ENCODE measurements at places on chromosomes 1 and 21. TPM values are rescaled to one million over a fixed set of nuclear protein-coding genes. Genes with fewer than 3 reads are reported as not detected.

C1orf116 gene
- under 0.01 TPM for total RNA-seq

CFHR3 gene
- not detected for total RNA-seq

DNA sequence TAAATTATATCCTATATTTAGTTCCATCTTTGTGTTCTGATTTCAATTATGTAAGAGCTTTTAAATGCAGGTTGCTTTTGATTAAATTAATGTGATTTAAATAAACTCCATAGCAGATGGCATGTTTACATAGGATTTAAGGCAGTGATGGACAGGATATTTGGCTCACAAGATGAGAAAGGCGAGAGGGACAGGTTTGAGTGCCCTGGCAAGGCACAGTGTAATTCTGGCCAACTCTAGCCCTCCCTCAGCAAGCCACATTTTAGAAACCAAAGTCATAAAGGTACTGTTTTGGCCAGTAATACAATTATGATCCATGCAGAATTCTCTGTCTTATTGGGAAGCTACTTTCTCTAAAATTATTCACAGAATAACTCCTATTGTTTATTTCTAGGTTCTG is 50.6 kb upstream of the C1orf146 start:
- no peak for DNase-seq

- peak; percentile 91 for DNase-seq
These were observed 2.8 kb upstream of the ENAH start for GRCh38 chr1:225655509-225656258.

DNA sequence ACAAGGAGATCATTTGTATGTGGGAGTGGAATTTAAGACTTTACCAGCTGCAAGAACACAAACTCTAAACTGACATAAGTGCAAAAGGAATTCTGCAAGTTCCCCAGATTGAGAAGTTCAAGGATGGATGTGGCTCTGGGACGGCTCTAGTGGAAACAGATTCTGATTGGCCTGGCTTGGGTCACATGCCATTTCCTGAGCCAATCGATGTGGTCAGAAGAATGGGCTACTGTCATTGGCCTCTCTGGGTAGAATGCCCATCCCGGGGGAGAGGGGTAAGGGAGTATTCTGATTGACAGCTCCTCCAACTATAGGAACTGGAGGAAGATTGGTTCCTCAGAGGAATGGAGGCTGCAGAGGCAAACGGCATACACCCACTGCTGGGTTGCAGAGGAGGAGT is 6.0 kb upstream of the IFNLR1 start:
- DNase-seq = no peak

DNA sequence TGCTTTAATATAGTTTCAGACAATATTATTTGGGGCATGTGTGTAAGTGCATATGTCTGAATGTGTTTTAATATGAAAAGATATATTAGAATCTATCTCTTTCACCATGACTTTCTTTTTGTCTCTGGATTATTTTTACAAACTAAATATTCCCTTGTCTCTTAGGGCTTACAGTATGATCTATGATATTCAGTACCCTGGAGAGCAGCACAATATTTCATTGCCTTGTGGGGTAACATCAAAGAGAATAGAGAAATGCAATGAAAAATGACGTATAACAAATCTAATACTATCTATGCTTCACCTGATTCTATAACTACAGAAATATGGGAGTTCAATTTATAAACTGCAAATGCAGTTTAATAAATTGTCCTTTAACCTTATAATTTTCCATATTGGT is 2084.5 kb downstream of the MRPL39 start:
- no peak for DNase-seq

DNA sequence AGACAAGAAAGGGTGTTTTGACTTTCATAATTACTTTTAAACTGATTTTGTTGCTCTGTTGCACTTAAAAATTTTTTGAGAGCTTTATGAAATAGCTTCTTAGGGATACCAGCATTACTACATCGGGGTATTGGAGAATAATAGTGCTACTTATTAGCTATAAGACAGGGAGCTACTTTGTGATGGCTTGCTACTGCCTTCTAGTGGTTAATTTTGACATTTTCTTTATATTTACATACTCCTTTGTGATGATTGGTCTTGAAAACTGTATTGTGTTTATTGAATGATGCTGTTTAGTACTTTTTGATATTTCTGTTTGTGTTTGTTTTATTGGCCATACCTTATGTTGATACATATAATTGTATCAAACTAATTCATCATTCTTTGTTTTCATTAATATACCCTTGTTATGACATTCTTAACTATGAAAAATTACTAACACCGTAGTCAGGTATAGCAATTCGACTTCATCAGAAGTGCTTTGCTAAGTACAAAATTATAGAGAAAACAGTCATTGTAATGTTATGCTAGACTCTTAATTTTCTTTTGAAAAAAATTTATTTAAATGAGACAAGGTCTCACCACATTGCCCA is 85.5 kb downstream of the CLIC4 start:
- peak; percentile 37 for DNase-seq

- DNase-seq = no peak
These were observed 91.0 kb upstream of the SPATA6 start for GRCh38 chr1:48563021-48563420.

Data from pulmonary artery endothelial cell (primary cell).